Activated T-helper 1 cell treated with anti-CD3 and anti-CD28 coated beads, Interleukin-2, amount 50 U/mL, for 16 hours (primary cell): ENCODE measurements at places on chromosomes 12 and 14.
A peak's percentile ranks its signal among the peaks of the same experiment; 100 is the strongest.

DNA sequence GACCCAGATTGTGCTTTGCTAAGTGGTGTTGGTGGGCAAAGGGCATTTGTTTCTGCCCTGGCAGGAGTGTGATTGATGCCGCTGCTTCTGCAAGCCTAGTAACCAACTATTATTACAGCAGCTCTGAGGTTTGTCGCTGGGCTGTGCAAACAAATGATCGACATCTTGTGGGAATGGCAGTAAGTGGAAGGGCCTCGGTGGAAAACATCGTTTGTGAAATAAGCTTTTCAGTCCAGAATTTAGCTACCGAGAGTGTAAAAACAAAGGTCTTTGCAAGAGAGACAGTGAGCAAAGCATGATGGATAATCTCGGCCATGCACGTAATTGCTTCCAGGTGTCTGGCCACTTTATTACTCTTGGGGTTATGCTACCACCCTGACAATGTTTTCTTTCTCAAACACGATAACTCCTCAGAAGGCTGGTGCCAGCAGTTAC is 397.7 kb upstream of the PRICKLE1 start:
- DNase-seq: no peak

- DNase-seq: no peak
Observed at GRCh38 chr12:68349220-68349621, 17.1 kb upstream of the MDM1 start.

DNA sequence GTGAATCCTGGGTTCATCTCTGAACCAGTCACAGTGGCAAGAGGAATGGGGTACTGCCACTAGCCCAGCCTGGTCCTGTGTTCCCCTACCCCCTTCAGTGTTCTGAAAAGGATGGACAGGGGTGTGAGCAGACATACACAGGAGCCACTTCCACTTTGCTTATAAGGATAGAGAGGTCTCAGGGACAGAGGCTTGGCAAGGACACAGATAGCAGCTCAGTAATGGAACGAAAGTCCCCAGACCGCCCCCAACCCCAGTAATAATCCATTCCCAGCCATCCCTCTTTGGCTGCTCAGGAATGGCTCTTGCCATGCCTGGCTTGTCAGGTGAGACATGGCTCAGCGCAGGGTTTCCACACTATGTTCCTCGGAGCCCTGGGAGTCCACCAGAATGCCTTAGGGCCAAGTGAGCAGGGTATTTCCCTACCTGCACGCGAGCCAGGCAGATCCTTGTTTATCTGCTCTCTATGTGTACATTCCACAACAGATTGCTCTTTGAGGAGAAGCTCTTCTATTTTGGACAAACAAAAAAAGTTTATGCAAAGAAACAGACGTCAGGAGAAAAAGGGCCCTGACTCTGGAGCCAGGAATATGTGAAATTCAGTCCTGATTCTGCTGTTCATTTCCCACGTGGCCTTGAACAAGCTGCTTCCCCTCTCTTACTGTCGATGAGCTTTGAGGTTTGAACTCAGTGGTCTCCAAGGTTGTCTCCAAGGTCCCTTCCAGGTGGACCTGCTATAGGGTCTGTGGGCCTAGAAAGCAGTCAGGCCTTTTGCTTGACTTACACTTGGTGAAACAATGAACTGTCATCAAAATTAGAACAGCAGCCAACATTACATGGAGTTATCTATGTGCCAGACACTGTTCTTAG is 10.0 kb downstream of the UBE3B start:
- DNase-seq: no peak

GRCh38 chr14:22986508-22987054 is 4.2 kb upstream of the AJUBA start:
- peak; percentile 80 for DNase-seq

DNA sequence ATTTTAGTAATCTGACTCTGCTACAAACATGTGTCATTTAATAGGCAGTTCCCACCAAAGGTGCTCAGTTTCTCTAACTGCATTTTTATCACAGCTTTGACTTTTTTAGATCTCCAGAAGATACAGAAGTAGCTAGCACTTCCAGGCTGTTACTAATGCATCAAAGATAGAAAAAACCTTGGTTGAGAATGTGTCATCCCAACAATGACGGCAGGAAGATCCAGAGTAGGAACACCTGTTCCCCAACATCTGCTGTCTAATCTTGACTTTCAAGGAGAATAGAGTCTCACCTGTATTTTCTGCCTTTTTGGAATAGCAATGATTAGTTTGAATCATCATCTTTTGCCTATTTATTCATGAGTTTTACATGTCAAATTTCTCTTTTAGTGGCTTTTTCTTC is 45.0 kb downstream of the ARMH4 start:
- no peak for DNase-seq

- no peak for DNase-seq
Observed at GRCh38 chr12:54564768-54565167, 15.4 kb downstream of the PDE1B start.

DNA sequence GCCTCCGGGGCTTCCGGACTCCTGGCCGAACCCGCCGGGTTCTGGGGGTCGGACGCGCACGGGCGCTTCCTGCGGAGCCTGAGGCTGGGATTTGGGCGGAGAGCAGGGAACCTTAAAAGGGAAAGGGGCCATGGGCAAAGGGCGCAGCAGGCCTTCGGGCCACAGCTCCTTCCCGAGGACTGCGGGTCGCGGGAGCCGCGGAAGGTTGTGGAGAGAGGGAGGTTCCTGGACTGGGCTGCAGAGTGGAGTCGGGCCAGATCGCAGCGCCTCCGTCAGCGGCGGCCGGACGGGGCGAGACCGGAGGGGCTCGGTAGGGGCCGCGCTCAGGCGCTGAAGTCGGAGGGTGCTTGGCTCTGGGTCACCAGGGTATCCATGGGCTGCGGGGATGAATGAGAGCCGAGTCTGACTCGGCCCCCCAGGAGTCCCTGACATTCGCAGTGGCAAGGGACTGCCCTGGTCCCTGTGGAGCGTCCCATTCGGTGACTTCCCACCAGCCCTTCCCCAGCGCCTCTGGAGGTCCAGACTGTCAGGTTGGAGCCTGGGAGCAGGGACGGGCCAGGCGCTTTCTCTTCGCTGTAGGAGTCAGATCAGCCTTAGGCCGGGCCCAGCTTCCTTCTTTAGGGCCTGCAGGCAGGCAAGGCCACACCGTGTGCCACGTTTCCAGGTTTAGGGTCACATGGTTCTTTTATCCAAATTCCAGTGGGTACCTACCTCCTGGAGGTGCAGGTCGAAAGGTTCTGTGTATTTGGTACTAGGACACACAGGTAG is 938 bp upstream of the SLC25A29 start:
- DNase-seq: no peak

DNA sequence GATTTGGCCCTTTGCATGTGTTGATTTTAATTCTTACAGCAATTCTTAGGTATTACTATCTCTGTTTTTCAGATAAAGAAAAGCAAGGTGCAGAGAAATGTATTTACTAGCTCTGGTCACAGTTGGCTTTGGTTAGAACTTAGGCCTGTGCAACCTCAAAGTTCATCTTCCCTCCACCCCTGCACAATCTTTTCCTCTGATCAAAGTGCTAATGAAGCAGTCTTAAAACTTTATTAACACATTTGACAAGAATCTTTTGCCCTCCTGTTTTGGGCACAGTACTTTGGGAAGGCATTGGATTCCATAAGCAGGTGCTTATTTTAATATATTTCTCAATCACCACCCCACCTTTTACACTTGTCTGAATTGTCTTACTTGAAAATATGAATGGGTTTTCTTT is 2.7 kb downstream of the IRAK4 start:
- no peak for DNase-seq

GRCh38 chr12:53461059-53461458 is 9.2 kb downstream of the PCBP2 start:
- DNase-seq: no peak

- no peak for DNase-seq
Observed at GRCh38 chr14:64761441-64762043, 57.3 kb downstream of the PLEKHG3 start.

DNA sequence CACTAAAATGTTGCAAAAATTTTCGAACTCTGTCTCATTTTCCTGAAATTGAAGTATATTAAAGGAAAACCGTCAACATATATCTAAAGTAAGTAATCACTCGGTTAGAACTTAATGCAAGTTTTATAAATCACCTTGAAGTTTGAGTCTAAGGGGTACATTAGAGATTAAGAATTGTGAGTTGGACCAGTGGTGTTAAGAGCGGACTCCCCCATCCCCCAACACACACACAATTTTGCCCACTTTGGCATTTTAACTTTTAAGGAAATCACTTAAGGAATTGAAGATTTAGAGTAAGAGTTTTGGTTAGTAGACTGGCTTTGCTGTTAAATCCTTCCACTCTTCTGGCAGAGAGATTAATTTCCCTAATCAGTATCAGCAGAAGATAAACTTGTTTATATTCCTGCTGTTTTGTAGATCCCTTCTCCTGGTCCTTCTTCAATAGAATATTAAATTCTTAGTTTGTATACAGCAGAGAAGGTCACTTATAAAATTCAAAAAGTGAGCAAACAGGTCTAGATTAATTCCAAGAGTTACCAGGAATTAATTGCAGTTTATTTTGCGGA is 1.5 kb downstream of the HIF1A start:
- no peak for DNase-seq

DNA sequence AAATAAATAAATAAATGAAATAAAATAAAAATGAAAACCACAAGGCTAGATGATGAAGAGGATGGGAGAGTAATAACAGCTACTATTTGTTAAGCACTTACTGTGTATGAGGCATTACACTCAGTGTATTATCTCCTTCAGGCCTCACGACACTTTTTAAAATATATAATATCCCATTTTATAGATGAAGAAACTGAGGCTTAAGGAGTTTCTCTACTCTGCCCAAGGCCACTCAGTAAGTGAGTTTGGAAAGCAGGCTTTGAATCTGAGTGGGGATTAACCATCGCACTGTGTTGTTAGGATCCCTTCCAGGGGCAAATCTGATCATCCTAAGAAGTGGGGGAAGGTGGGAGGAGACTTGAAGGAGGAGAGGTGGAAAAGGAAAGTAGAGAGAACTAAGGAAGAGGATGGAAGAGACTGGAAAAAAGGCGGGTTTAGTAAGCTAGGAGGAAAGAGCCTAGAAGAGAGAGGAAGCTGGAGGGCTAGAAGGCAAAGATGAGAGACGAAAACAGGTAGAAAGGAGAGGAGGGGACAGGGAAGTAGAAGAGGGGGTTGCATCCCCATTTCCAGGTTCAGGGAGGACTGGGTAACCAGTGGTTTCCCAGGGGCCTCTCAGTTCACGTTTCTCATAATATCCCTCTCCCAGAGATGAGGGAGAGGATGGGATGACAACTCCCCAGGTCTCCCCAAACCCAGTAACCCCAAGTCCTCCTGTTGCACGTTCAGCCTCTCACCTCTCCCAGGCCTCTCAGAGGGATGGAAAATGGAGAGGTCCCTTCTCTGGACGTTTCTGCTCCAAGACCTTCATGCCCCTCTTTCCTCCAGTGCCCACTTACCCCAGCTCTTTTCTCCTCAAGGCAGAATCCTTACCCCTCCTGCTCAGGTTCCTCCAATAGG is 1.7 kb downstream of the STAT6 start:
- no peak for DNase-seq

GRCh38 chr14:104805941-104806624 is 5.2 kb downstream of the ZBTB42 start:
- DNase-seq: no peak

GRCh38 chr12:47216150-47216677 is 136.5 kb upstream of the AMIGO2 start:
- DNase-seq: no peak

DNA sequence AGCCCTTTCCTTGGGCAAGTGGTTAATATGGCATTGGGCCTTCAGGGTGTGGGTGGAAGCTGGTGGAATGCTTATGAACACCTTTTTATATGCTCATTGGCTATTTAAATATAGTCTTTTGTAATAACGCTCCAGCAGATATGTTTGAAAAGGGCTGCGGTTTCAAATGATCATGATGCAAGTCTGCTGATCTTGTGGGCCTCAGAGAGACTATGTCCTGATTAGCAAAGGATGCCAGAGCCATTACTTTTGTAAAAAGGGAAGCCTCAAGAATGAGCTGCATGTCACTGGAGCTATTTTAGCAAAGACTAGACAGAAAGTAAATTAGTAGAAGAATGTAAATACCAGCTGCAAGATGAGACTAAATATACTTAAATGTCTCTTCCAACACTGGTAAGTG is 200.5 kb downstream of the GXYLT1 start:
- no peak for DNase-seq
